ENCODE measurements at places on chromosomes 6 and 20. TPM values are rescaled to one million over a fixed set of nuclear protein-coding genes. Genes with fewer than 3 reads are reported as not detected.

The C20orf144 gene
- total RNA-seq: not detected

The GSTA3 gene
- not detected for total RNA-seq

The PSORS1C2 gene
- total RNA-seq: 0.49 TPM

The HLA-DPB1 gene
- total RNA-seq: 4.7 TPM

DNA sequence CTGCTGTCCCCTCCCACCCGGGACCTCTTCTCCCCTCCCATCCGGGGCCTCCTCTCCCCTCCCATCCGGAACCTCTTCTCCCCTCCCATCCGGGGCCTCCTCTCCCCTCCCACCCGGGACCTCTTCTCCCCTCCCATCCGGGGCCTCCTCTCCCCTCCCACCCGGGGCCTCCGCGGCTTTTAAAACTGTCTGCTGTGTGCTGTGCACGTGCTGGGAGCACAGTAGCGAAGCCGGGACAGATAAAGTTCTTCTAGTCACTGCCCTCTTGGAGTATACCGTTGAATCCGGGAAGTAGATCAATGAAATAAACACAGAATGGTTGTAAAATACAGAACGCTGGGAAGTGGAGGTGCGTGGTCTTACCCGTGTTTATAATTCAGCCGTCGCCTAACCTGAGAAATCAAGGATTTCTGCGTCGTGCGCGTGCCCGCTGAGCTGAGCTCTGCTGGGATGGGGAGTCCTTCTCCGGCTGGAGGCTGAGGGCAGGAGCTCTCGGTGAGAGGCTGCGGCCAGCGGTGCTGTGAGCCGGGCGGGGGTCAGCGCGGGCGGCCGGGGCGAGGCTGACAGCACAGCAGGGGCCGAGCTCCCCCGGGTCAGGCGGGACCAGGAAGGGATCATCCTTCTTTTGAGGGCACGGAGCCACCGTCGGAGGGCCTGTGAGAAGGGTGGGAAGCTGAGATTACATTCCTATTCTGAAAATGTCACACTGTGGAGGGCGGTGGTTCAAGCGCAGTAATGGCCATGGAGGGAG is 19.6 kb upstream of the KIF25 start:
- H3K27me3 ChIP-seq: peaks cover 9% of the 10 kb centered on the region
- H3K27ac ChIP-seq: no peak overlapping the region
- peaks cover 10% of the 10 kb centered on the region for H3K36me3 ChIP-seq
- H3K4me3 ChIP-seq: no peak overlapping the region
- DNase-seq: no peak

Data from glutamatergic neuron (in vitro differentiated cells).